ENCODE measurements at places on chromosomes 6 and 20.

GRCh38 chr6:10617008-10617696, 77.3 kb downstream of the C6orf52 start:
- DNase-seq = no peak

GRCh38 chr6:14211562-14211942, 94.0 kb downstream of the CD83 start:
- peak; percentile 93 for DNase-seq

- DNase-seq = no peak
Measured at GRCh38 chr6:134830940-134831339, 119.0 kb downstream of the ALDH8A1 start.

GRCh38 chr6:52500238-52501129, 76.4 kb downstream of the TRAM2 start:
- no peak for DNase-seq

GRCh38 chr6:22361576-22361975, 64.7 kb upstream of the PRL start:
- no peak for DNase-seq
